Naive B cell (primary cell): ENCODE measurements at places on chromosomes 11 and 22.

DNA sequence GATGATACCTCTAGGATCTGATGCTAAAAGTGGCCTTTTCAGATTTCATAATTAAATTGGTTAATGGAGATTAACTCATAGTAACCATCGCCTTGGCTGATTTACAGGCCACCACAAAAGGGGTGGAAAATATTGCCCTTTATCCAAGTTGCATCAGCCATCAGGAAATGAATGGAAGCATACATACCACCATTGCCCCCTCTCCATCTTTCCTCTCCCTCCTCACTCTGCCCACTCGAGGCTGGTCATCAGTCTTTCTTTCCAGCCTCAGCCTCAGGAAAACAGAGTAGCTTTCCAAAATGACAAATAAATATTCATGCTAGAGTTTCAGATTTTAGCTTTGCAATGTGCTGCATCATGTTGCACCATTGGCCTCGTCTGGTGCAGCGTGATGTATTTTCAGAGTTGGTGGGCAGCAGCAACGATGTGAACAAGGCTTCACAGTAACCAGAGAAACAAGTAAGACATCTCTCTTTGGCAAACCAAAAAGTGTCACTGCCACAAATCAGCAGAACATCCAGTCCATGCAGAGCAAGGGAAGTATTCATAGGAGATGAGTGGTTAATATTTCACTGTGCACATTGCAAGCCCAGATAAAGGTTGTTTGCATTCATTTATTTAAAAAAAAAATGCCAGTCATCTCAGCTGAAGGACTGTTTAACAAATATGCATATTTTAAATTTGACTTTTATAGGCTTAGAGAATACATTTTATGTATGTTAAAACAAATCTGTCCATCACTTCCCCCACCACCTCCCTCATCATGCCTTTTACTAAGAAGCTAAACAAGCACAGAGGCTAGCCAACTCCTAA is 136.7 kb upstream of the FAT3 start:
- DNase-seq: no peak

GRCh38 chr22:40156001-40156516 is 21.7 kb upstream of the TNRC6B start:
- no peak for DNase-seq

GRCh38 chr11:45400591-45400990 is 114.5 kb upstream of the SYT13 start:
- DNase-seq: no peak

DNA sequence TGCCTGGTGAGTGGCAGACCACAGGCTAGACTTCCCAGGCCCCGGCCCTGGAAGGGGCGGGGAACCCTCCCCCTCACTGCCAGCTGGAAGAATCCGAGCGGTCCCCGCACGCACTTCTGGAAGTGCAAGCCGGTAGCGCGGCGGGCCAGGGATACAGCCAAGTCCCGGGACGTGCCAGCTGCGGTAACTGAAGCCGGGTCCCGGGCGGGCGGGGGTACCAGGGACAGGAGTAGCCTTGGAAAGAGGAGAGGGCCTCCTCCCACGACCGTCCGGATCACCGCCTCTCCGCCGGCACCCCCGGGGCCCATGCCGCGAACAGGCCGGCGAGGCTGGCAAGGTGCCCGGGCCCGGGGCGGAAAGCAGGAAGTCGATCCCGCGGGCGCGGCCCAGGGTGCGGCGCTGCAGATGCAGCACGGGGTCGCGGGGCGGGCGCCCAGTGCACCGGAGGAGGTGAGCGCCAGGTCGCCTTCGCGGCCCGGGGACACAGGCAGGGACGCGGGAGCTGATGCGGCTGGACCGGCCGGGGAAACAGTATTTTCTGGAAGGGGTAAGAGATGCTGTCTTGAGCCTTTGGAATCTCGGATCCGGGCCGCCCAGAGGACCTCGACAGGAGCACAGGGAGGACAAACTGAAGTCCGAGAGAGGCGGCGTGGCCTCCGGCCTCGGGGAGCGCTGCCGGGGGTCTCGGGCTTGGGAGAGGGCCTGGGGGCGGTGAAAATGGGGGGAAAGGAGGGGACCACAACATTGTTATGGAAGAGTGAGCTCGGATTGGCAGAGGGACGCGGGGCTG is 783 bp upstream of the SLC35C1 start:
- peak; percentile 64 for DNase-seq

GRCh38 chr11:116718955-116719501 is 53.8 kb downstream of the BUD13 start:
- DNase-seq: no peak

- peak; percentile 92 for DNase-seq
These were observed 589 bp upstream of the GNAZ start for GRCh38 chr22:23069502-23070357.

GRCh38 chr11:103993507-103993906 is 42.9 kb upstream of the DDI1 start:
- no peak for DNase-seq

GRCh38 chr22:17957693-17958092 is 66.7 kb downstream of the MICAL3 start:
- no peak for DNase-seq

- DNase-seq: no peak
These were observed 348.2 kb downstream of the CADM1 start for GRCh38 chr11:115155978-115156377.

- no peak for DNase-seq
These were observed 13.8 kb upstream of the CARD18 start for GRCh38 chr11:105153392-105153791.

DNA sequence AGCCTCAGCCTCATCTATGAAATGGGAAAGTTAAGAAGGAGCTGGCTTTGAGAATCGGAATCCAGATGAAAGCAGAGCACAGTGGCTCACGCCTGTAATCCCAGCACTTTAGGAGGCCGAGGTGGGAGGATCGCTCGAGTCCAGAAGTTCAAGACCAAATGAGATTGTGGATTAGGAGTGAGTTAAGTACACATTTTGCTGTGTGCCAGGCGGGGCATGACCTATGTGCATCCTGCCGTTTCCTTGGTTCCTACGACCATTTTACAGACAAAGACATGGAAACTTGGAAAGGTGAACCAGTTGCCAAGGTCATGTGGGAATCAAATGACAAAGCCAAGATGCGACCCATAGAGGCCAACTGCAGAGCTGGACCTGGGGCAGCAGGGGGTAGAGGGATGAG is 4.2 kb downstream of the PLA2G3 start:
- DNase-seq: no peak

- DNase-seq: no peak
These were observed 365.8 kb downstream of the TBC1D22A start for GRCh38 chr22:47128216-47128615.

DNA sequence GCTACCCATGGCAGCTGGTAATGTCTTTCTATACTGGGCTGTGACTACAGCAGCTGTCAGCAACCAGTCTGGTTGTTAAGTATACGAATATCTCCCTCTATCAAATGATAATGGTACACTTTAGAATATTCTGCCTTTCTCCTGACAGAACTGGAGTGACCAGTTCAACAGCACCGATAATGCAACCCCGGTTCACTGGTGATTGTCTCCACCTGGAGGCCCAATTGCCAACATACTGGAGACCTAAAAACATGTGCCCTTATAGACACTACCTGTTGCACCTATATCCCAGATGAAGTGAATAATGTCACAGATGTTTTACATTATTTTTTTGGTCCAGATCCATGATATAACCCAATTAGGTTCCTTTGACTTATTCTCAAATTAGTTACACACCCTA is 21.1 kb downstream of the OR5P2 start:
- no peak for DNase-seq

DNA sequence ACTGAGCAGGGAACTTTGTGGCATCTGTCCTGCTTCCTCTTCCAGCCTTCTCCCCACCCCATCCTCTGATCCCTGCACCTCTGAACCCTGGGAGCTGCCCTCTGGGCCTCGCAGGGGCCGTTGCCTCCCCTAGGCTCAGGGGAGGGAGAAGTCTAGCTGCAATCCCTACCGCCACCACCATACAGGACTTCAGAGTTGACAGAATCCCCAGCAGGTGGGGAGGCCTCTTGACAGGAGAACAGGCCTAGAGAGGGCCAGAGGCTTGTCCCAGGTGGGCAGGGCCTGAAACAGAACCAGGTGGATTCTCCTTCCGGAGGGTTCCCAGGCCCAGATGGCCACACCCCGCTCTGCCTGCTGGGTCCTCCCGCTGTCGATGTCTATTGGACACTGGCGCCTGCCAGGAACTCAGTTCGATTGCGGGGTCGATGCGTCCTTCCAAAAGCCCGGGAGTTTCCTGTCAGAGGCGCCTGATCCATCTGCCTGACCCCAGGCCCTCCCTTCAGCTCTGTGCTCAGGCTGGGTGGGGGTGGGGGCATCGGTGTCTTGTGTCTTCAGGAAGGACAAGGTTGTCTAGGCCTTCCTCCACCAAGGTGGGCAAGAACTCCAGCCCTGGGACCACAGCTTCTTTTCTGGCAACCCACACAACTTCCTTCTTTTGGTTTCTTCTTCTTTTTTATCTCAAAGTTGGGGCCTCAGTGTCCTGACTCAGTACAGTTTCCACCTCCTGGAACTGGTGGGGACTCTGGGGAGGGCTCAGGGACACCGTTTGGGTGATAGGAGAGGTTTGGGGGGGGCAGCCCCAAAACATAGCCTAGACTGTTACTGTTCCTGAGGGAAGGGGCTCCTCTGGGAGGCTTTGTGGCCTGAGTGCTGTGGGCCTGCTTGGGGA is 6.4 kb downstream of the STARD10 start:
- DNase-seq: peak; percentile 64

- DNase-seq: no peak
These were observed 15.0 kb downstream of the CHST1 start for GRCh38 chr11:45650166-45651095.

DNA sequence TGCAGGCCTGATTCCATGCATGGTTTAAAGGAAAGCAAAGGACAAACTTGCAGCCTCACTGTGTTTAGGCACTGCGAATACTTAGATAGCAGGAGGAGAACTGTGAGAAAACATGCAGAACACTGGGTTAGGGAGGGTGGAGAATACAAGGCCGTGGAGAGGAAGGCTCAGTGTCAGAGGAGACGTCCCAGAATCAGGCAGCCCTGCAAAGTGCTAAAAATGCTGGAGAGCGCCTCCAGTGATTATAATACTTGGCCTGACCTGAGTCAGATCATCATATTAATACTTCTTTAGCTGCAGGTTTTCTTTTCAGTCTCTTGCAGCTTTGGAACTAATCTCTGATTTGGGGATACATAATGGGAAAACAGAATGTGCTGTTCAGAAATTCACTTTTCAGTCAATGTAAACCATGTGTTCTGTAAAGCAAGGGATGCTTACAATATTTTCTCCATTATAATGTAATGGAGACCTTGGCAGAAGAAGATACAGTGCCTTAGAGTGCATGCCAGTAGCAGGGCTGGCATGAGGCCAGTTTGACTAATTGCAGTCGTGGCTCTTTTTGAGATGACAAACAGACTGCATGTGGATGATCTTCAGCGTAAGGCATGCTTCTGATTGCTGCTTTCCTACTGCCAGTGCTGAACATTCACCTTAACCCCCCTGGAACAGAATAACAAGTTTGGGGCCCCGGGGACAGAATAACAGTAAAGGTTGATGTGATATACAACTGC is 16.8 kb downstream of the EXT2 start:
- DNase-seq: no peak

GRCh38 chr22:43541022-43541421 is 129.2 kb downstream of the MPPED1 start:
- no peak for DNase-seq

GRCh38 chr22:36232715-36233401 is 6.5 kb downstream of the APOL2 start:
- no peak for DNase-seq

GRCh38 chr11:68859123-68859522 is 17.4 kb upstream of the CPT1A start:
- no peak for DNase-seq

DNA sequence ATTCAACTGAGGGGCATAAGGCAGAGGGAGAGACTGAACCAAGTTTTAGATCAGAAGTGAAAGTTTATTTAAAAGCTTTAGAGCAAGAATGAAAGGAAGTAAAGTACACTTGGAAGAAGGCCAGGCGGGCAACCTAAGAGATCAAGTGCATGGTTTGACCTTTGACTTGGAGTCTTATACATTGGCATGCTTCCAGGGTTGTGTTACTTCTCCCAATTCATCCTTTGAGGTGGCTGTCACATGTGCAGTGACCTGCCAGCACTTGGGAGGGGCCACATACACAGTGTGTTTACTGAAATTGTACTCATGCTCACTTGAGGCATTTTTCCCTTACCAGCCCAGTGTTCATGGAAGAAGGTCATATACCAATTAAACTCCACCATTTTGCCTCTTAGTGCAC is 30.4 kb downstream of the CYP2R1 start:
- no peak for DNase-seq

DNA sequence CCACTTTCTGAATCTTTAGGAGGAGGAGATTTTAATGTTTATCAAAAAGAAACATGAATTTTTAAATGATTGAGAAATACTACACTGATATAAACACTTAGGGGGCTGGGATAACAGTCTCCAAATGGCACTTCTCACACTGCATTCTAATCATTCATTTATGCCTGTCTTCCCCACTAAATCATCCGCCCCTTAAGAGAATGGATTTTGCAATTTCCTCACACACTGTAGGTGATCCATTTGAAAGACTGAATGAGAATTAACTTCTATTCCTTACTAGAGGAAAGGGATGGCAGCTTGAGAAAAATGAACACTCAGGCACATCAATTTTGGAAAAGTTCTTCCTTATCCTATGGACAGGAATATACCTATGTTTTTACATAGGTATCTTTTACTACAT is 7.6 kb upstream of the POU2AF2 start:
- DNase-seq: no peak

GRCh38 chr11:23288003-23288783 is 427.9 kb upstream of the CCDC179 start:
- no peak for DNase-seq

DNA sequence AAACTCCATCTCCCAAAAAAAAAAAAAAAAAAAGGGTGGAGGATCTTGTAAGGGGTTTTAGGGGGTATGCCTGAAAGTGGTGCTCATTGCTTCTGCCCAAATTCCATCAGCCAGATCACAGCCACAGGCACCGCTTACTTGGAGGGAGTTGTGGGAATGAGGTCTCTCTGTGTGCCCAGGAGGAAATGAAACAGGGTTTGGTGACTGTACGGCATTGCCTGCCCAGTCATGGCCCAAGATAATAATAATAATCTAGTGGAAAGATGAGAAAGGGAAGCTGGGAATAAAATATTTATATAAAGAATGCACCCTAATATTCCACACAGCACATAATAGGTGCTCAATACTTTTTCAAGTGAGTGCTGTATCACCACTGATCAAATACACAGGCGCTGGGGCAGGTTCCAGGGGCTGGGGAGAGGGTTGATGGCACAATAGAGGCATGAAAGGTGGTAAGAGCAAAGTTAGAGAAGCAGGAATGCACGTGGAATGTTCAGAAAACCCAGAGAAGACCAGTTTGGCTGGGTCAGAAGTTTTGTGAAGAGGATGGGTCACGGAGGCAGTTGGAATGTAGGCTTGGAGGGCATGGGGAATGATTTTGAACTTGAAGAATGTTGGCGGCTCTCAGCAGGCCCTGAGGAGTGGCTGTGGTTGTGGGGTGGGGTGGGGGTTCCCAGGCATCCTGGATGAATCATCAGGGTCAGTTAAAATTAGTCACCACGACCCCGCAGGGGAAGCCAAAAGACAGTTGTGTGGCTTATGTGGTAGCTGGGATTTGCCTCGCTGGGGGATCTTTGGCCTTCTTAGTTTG is 12.5 kb upstream of the MB start:
- no peak for DNase-seq
